ENCODE measurements at places on chromosomes 5 and 9.

DNA sequence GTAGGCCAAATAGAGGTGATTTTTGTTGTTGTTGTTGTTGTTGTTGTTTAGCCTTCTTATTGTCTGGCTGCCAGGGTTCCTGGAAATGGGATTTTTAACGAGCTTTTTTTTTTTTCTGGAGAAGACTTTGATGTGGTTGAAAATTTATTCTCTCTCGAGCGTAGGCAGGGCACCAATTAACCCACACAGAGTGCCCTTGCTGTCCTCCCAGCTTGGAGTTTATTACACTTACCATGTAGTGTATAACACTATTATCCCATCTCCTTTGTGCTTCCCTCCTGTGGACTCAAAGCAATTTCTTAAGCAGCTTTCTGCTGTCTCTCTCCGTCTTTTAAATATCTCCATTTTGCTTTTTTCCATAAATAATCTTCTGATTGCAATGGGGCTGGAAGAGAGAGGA is 57.4 kb downstream of the OR2K2 start:
- no peak for DNase-seq

DNA sequence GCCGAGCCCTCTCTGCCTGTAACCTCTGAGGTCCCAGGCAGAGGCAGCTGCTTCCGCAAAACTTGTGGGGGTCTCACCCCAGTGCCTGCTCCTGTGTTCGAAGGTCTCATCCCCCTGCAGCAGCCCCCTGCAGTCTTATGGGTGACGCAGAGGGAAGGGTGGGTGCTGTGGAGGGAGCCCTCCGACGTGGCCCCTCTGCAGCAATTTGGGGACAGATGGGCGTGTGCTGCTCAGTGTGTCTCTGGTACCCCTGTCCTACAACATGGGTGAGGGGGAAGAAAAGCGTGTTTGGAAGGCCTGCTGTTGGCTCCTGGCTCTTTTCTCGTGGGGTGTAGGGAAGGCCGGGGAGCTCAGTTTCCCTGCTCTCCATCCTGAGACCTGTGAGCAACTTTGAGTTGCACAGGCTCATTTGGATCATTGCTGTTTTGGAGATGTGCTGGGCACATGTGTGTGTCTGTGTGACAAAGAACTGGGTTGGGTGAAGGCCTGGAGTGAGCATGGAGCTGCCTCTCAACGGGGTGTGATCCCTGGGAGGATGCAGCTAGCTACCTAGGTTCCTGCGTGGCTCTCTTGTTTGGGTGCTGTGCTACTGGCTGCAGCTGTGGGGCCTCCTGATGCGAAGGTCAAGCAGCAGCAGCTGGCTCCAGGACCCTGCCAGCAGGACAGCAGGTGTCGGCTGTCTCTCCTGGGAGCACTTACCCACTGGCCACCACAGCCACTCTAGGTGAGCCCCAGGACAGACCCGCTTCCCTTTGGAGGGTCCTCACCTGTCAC is 179.6 kb upstream of the PITX1 start:
- DNase-seq, result no peak

DNA sequence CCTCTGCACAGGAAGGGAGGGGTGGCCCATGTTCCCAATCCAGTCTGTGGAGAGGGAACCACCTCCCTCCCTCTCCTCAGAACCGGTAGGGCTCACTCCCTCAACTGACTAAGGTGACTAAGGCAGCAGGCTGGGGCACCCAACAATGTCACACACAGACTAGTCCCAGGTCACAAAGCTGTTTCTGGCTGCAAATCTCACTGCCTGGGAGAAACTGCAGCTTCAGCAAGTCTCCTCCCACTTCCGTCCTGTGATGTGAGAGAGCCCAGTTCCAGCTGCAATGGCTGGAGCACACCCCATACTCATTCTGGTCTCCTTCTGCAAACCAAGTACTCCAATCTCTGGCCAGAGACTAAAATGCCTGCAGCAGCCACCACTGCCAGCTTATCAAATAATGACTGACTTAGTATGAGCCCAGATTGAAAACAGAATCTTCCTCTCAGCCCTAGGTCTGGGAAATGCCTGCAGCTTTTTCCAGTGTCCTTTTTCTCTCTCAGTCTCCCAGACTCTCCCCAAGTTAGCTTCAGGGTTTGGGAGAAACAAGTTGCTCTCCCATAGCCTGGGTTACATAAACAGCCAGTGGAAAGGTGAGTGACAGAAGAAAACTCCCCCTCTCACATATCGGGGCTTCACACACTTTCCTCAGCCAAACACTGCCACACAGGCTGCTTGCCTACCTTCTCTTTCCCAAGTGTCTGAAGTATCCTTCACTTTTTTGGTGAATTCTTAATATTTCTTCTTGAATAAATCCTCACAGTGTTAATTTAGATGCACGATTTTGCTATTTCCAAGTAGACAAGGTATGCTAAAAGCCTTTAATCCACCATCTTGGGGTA is 247.4 kb upstream of the RASA1 start:
- no peak for DNase-seq

DNA sequence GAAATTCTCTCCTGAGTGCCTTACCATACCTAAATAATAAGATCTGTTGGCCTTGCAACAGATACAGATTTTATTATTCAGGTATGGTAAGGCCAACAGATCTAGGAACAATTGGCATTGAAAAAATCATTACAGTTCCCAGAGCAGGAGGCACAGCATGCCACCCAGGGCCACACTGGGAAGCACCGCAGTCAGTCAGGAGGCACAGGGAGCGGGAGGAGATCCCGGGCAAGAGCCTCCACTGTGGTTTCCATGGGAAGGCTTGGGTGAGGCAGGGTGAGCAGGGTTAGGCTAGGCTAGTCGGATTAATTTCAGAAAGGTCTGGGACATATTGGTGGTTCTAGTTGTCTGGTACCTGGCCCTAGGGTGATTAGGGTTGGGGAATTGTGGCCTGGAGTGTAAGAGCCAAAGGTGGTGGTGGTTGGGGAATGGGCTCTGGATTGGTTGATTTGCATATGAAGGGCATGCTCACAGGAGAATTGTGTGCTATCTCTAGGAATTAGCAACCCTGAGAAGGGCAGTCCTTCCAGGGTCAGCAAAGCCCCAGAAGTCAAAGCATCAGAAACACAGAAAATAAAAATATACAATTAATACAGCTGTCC is 111.4 kb downstream of the PDE8B start:
- DNase-seq, result no peak

DNA sequence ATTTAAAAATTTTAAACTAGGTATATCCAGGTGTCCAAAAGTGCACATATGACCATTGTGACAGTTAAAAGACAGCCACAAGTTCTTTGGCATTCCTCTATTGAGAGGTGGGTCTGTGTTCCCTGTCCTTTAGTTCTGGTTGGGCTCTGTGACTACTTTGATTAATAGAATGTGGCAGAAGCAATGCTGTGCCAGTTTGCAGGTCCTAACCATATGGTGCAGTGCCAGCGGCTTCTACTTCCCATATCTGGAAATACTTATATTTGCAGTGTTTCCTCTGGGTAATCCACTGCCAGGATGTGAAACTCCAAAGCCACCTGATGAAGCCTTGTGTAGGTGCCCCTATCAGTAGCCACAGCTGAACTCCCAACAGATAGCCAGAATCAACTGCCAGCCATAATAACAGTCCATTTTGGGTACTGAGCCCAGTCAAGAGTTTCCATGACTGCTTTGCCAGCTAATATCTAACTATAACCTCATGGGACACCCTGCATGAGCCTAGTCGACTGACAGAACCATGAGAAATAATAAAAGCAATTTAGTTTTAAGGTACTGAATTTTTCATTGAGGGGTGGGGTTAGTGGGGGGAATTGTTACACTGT is 361.0 kb upstream of the SEMA6A start:
- no peak for DNase-seq

DNA sequence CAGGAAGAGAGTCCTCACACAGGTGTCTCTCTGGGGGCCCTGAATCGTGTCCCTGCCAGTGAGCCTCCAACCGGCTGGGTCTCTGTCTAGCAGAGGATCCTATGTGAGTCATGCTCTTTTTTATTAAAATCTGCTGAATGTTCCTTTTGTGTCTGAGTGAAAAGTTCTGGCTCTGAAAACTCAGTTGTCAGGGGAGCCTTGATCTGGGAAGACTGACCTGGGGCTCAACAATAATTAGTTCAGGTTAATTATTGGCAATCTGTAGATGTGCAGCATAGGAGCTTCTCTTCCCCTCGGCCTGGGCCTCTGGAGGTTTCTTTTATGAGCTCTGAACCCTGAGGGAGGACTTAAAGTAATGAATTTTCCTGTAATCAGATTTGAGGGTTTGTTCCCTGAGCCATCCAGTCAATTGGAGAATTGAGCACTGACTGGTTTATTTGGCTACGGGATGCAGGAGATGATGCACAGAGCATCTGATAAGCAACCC is 45.2 kb downstream of the ALG2 start:
- no peak for DNase-seq

- DNase-seq, result no peak
Measured at GRCh38 chr5:161544350-161544765, 2.2 kb downstream of the GABRB2 start.

DNA sequence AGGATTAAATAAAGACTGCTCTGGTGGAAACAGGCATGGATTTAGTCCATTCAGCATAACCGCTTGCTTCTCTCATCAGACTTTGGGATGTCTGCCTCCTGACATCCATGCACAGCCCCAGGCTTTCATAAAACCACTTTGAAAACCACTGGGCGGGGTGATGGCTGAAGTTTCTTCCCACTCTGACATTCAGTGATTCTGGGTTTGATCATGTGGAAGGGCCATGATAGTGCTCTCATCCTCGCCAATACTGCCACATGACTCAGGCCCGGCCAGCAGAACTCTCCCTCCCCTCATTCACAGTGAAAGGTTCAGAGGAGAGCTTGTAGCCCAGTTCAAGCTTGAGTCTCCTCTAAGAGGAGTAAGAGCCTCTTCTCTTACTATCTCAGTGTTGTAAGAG is 29.6 kb upstream of the GLRA1 start:
- DNase-seq, result no peak

DNA sequence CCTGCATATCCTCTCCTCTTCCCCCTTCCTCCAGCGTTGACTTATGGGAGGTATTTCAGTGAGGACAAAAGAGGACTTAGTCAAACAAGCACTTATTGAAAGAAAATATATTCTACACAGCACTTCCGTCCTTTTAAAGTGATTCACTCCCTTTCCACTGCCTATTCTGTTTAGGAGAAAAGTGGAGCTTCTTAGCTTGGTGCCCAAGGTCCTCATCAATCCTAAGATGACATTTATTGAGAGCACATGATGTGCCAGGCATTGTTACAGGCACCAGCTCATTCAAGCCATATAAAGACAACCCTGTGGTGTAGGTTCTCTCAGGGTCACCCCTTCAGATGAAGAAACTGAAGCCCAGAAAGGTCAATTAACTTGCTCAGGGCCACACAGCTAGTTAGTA is 95.9 kb downstream of the KCNIP1 start:
- DNase-seq, result no peak

DNA sequence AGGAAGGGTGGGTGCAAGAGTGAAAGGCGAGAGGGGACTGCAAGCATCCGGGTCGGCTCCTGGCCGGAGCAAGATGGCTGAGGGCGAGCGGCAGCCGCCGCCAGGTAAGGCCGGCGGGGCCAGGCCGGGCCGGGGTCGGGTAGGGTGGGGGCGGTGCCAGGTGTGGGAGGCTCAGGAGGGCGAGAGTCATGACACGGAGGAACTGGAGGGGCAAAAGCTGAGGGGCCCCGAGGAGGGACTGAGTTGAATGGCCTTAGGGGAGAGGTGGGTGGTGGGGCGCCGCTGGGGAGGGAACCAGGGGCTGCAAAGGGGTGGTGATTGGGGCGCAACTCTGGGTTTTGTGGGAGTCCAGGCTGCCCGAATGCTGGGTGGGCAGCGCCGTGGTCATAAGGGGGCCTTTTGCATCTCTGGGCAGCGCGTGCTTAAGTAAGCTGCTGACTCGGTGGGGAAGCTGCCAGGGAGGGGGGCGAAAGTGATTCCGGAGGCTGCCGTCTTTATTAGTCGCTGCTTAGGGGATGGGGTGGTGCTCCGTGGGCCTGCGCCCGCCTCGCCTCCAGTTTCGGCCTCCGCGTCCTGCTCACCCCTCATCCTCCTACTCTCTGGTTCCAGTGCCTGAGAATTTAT is 425 bp downstream of the PTPA start:
- DNase-seq, result no peak

DNA sequence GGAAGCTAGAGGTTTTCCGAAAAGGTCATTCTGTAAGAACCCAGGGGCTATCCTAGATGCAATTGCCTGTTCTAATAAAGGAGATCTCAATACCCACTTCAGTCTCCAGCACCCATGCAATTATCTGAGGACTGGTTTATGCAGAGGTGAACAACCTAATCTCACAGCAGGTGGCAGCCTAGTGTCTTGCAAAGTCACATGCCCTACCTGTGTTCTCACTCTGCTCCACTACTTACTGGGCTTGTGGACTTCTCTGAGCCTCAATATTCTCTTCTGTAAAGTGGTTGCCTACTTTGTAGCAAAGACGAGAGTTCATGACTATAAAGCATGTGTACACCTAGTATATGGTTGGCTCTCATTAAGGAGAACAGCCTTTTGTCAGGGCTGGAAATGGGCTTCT is 21.0 kb upstream of the ALDH1B1 start:
- peak; percentile 8 for DNase-seq

- DNase-seq, result no peak
Measured at GRCh38 chr9:100674419-100675122, 96.7 kb downstream of the CAVIN4 start.

- no peak for DNase-seq
Measured at GRCh38 chr5:474840-475661, 32.1 kb downstream of the EXOC3 start.

- no peak for DNase-seq
Measured at GRCh38 chr9:112532427-112532826, 45.8 kb downstream of the KIAA1958 start.

- DNase-seq, result no peak
Measured at GRCh38 chr5:41831155-41831554, 39.1 kb downstream of the OXCT1 start.

GRCh38 chr5:77003246-77003645 is 27.0 kb upstream of the AGGF1 start:
- DNase-seq, result no peak

DNA sequence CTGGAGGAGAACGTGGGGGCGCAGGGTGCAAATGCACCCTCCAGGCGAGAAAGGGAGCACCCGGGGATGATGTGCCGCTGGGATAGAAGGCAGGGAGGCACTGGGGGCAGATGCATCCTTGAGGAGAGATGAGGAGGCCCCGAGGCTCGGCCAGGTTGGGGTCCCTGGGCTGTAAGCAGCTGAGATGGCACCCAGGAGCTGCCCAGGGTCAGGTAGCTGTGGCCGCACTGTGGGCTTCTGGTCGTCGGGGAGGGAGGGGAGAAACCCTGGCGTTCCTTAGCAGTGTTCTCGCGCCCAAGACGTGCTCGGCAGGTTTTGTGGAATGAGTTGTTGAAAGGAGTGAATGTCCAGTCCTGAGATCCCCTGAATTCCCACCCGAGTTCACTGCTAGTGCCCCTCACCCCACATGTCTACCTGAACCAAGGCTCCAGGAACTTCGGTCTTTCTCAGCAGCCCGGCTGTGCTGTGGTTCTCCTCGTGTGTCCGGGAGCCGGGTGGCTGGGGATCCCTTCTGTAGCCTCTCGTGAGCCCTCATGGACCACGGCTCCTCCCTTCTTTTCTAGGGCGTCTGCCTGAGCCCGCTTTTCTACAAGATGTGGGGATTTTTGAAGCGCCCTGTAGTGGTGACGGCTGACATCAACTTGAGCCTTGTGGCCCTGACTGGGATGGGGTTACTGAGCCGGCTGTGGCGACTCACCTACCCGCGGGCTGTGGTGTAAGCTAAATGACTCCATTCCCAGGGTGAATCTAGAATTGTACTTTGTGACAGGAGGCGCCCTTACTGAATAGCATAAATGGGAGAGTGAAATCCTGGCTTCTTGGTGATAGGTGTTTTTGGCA is 1.1 kb downstream of the POMT1 start:
- DNase-seq, result no peak

GRCh38 chr5:142433526-142434321 is 108.9 kb upstream of the SPRY4 start:
- DNase-seq, result no peak

- no peak for DNase-seq
Measured at GRCh38 chr5:38456657-38457399, 99.6 kb downstream of the LIFR start.
